Activated CD8-positive, alpha-beta memory T cell treated with anti-CD3 and anti-CD28 coated beads for 48 hours (primary cell): ENCODE measurements at places on chromosomes 4 and X.

DNA sequence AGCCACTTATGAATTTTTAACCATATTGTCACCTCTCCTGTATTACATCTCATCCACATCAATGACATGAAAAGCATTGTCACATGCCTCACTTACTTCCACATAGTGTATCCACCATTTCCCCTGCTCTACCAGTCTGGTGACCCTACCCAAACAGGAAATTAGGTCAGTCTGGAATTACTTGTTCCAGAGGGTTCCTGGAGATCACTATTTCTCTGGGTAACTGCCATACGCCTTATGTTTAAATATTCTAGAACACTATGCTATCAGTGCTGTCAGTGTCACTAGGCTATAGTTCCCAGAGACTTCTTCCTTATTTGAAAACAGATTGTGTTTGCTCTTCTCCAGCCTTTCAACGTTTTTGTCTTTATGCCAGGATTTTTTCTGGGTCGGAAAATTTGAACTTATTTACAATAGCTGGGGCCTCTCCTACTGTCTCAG is 15.0 kb downstream of the SRPX2 start:
- DNase-seq = no peak

DNA sequence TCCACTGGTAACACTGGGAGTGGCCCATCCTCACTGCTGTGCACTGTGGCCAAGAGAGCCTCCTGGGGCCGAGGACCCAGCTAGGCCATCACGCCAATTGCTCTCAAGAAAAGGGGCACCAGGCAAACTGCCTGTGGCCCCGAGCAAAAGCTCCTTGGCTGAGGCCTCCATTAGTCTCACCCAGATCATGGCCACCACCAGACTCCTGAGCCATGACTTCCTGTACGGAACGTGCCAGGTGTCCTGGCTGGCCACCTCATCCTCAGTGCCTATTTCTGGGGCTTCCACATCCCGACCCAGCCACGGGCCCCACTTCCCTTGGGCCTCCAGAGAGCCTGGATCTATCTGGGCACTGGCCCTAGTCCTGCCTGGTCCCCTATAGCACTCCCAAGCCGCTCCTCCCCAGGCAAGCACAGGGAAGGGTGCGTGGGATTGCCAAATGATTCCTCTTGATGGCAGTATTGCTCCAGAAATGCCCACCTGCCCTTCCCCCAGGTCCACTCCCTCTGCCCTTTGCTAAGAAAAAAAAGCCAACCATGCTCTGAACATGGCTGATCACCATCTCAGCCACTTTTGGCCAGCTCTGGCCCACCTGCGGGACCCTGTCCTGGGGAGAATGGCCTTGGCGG is 212.6 kb upstream of the AGTR2 start:
- DNase-seq = no peak

- no peak for DNase-seq
These were observed at the start of gene ZFP92 for GRCh38 chrX:153411255-153411987. Gene ZFP92 (plus strand): TSS chrX:153411472. CDS start chrX:153418323, 6,851 bp downstream.

- no peak for DNase-seq
These were observed 1964.2 kb downstream of the ARAP2 start for GRCh38 chr4:34280131-34280530.

GRCh38 chr4:105944540-105944939 is 49.3 kb downstream of the NPNT start:
- DNase-seq = no peak

DNA sequence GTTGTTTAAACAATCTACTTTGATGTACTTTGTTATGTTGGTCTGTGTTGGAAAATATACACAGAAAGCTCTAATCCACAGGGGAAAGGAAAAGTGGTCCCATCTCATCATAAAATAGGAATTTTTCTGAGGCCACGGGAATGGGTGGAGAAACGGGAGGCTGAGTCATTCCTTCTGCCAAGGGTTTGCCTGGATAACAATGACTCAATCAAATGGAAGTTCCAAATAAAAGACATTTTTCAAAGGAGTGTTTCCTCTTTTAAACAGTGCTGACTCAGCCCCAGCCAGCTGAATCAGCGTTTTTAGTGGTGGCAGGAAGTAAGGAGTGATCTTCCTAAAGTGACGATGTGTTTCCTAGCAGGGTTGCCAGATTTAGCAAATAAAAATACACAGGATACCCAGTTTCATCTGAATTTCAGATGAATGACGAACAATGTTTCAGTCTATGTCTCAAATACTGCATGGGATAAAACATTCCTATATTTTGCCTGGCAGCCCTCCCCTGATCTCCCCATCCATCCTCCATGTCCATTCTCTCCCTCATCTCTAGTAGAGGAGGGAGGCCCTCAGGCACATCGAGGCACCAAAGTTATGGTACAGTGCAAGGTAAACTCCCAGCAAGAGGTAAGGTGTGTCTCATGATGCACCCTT is 345.4 kb upstream of the GATB start:
- DNase-seq = no peak

GRCh38 chr4:158808399-158808798 is 39.6 kb downstream of the FNIP2 start:
- DNase-seq = no peak
